Anterior cingulate cortex (tissue), 58 donors: ENCODE measurements at places on chromosomes 4 and X.

GRCh38 chrX:24676403-24677024, 17.2 kb upstream of the POLA1 start:
- DNase-seq, result no peak

DNA sequence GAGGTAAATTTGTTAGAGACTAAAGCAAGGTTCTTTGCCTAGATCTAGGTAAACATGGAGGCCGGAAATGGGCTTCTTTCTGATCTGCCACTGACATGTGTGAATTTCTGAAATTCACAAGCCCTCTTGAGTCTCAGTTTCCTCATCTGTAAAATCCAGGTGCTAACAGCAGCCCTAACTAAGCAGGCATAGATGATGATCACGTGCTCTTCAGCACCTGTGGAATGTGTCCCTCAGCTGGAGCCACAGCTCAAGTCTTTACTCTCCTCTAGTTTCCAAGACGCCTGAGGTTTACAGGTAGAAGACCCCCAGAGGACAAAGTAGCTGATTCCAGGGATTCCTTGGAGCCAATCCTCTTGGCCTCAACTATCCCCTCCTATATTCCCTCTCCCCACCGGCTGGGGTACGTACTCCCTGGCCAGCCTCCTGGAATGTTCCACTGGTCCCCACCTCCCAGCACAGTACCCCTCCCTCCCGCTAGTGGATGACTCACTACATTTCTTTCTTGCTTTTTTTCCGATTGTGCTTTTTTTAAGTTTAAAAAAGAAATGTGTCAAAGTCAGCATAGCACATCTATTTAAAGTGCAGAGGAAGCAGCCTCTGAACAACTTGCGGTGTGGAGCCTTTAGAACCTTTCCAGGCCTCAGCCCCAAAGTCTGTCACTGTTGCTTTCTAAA, 98.4 kb downstream of the PHKA2 start:
- no peak for DNase-seq

- no peak for DNase-seq
These were observed 84.8 kb upstream of the PLAC1 start for GRCh38 chrX:134743091-134743490.

DNA sequence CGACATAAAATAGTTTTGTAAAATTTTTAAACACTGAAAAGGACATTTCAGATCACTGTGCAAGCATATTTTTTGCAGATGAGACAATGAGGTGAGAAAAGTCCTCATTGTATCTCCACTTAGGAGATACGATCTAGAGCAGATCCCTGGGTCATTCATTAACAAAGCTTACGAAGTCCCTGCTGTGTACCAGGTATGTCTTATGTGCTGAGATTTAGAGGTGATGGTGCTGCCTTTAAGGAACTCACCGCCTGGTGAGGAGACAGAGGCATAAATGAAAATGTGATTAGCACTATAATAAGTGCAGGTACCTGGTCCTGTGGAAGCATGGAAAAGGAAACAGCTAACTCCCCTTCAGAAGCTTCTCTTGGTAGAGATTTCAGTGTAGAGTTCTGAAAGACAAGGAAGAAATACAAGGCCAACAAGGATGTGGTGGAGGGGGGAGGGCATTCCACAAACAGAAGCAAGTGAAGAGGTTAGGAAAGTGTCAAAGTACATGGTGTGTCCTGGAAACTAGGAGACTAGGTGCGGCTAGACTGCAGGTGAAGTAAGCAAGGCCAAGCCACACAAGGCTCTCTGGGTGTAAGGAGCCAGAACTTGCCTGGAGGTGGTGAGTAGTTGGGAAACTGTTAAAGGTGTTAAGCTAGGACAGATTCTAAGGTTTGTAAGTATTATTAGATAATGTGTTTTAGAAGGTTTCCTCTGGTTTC, 1.5 kb upstream of the NDNF start:
- no peak for DNase-seq
